GM23248 (cell line): ENCODE measurements at places on chromosomes 16 and 17.

GRCh38 chr16:19690196-19690595 lies 27.8 kb downstream of the KNOP1 start:
- peaks cover 6% of the 10 kb centered on the region; the same call in 1 of the 2 replicates for H3K36me3 ChIP-seq
- no peak for DNase-seq
- no peaks in the 10 kb centered on the region for H3K27me3 ChIP-seq

- no peaks in the 10 kb centered on the region for H3K27me3 ChIP-seq
- peaks cover 76% of the 10 kb centered on the region for H3K4me1 ChIP-seq
- DNase-seq = peak; percentile 56
- H3K36me3 ChIP-seq = no peaks in the 10 kb centered on the region
- H3K4me3 ChIP-seq = no peak overlapping the region
Observed at GRCh38 chr17:46154151-46154816, 38.9 kb downstream of the KANSL1 start.

- H3K4me3 ChIP-seq = no peak overlapping the region
- no peaks in the 10 kb centered on the region for H3K27me3 ChIP-seq
- no peak overlapping the region for H3K27ac ChIP-seq
- H3K4me1 ChIP-seq = no peaks in the 10 kb centered on the region
- H3K36me3 ChIP-seq = no peaks in the 10 kb centered on the region
Observed at GRCh38 chr16:80899809-80900592, 95.6 kb upstream of the CDYL2 start.

GRCh38 chr17:48529683-48530009 lies 1.2 kb downstream of the HOXB1 start:
- DNase-seq = no peak
- no peaks in the 10 kb centered on the region for H3K36me3 ChIP-seq
- H3K4me3 ChIP-seq = no peak overlapping the region

- no peaks in the 10 kb centered on the region for H3K36me3 ChIP-seq
- no peaks in the 10 kb centered on the region for H3K27me3 ChIP-seq
- H3K4me1 ChIP-seq = peaks cover 86% of the 10 kb centered on the region
Observed at GRCh38 chr17:59371416-59372100, 40.1 kb downstream of the YPEL2 start.

DNA sequence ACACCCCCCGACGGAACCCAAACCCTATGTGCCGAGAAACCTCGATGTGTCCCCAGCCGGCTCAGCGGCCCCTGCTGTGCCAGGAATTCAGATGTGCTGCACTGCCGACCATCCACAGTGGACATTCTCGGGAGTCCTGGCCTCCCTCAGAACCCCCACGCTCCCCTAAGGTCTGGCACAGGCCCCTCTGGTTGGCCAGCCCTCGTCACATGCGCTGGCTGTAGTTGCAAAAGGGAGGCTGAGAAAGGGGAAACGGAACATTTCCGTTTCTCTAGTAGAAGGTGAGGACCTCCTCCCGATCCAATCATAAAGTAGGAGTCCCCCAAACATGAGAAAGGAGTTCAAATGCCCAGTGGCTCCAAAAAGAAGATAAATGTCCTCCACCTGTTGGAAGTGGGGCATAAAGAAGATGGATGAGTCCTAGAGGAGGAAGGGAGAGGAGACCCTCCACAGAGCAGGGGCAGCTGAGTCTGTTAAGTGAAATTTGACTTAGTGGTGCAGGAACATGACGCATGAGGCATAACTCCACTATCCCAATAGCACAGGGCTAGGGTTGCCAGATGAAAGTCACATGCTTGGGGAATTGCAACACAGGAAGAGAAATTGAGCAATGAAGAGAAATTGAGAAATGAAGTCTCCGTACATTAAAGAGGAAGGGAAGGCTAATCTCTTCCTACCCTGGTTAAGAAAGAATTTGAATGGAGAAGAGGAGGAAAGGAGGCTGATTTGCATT lies 49.3 kb upstream of the WSB1 start:
- peaks cover 20% of the 10 kb centered on the region for H3K4me1 ChIP-seq
- peak overlapping the region; percentile 70 for H3K4me3 ChIP-seq
- no peaks in the 10 kb centered on the region for H3K27me3 ChIP-seq
- peak; percentile 94 for DNase-seq
- H3K36me3 ChIP-seq = no peaks in the 10 kb centered on the region
- H3K27ac ChIP-seq = peak overlapping the region; percentile 94

GRCh38 chr17:61149862-61150362 lies 249.7 kb upstream of the TBX2 start:
- no peaks in the 10 kb centered on the region for H3K4me1 ChIP-seq
- H3K4me3 ChIP-seq = no peak overlapping the region
- H3K36me3 ChIP-seq = no peaks in the 10 kb centered on the region

DNA sequence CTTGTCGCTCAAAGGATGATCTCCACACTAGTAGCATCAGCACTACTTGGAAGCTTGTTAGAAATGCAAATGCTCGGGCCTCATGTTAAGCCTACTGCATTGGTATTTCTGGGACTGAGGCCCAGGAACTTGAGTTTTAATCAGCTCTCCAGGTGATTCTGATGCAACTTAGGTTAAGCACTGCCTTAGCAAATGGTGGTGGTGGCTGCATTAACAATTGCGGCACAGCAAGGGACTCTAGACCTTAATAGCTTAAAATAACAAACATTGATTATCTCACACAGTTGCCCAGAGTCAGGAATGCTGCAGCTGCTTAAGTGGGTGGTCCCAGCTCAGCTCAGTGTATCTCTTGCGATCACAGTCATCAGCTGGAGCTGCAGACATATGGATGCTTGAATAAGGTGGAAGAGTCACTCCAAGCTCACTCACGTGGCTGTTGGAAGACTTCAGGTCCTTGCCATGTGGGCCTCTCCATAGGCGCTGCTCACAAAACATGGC lies 25.8 kb downstream of the HS3ST3A1 start:
- H3K27me3 ChIP-seq = no peaks in the 10 kb centered on the region
- no peaks in the 10 kb centered on the region; the same call in 1 of the 2 replicates for H3K36me3 ChIP-seq
- no peak overlapping the region for H3K4me3 ChIP-seq

DNA sequence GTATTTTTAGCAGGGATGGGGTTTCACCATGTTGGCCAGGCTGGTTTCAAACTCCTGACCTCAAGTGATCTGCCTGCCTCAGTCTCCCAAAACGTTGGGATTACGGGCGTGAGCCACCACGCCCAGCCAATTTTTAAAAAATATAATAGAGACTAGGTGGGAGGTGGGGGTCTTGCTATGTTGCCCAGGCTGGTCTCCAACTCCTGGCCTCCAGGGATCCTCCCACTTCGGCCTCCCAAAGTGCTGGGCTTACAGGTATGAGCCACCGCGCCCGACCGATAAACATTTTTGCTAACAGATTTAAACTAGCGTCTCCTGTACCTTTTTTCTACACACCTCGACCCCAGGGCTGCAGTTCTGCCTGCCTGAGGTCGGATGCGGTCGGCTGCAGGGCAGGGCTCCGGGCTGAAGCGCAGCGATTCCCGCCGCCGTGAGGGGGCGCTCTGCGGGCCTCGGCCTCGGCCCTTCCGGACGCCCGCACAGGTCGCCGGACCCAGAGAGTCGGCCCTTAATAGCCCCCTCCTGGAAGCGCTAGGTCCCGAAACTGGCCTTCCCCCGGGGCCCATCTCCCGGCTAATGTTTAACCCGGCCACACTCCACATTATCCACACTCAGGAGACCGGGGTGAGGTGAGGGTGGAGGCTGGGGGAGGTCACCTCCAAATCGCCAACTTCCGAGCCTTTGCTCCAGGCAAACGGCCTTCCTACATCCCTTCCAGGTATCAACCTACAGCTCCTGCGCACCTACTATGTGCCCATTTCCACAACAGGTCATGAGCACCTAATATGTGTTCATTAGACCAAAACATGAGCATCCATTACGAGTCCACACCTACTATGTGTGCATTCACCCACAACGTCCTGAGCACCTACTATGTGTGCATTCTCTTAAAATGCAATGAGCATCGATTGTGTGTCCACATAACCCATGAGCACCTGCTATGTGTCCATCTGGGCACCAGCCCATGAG lies 2.0 kb upstream of the GLIS2 start:
- no peak overlapping the region for H3K4me3 ChIP-seq
- H3K4me1 ChIP-seq = peaks cover 17% of the 10 kb centered on the region
- no peaks in the 10 kb centered on the region for H3K27me3 ChIP-seq
- no peaks in the 10 kb centered on the region for H3K36me3 ChIP-seq
- no peak overlapping the region for H3K27ac ChIP-seq

GRCh38 chr17:35056013-35056412 lies 7.5 kb downstream of the RFFL start:
- H3K27me3 ChIP-seq = no peaks in the 10 kb centered on the region
- peaks cover 20% of the 10 kb centered on the region for H3K4me1 ChIP-seq
- no peak overlapping the region for H3K27ac ChIP-seq
- H3K4me3 ChIP-seq = no peak overlapping the region
- DNase-seq = no peak

- H3K27me3 ChIP-seq = no peaks in the 10 kb centered on the region
- no peaks in the 10 kb centered on the region for H3K4me1 ChIP-seq
- H3K4me3 ChIP-seq = no peak overlapping the region
- H3K27ac ChIP-seq = no peak overlapping the region
Observed at GRCh38 chr16:50354629-50355456, 13.9 kb downstream of the BRD7 start.

DNA sequence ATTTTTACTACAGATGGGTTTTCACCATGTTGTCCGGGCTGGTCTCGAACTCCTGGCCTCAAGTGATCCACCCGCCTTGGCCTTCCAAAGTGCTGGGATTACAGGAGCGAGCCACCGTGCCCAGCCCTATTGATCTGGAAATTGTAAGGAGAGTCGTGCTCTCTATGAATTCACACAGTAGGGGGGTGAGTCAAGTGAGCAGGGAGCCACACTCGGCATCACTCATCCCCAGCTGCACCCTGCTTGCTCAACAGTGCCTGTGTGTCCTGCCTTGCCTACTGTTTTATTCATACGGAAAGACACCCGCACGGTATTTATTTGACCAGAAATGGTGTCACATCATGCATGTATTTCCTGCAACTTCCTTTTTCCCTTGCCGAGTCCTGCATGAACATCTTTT lies 157.2 kb upstream of the FOXF1 start:
- no peak overlapping the region for H3K27ac ChIP-seq
- H3K4me3 ChIP-seq = no peak overlapping the region
- DNase-seq = peak; percentile 83
- peaks cover 22% of the 10 kb centered on the region for H3K4me1 ChIP-seq
- no peaks in the 10 kb centered on the region for H3K36me3 ChIP-seq

GRCh38 chr16:73840728-73841127 lies 455.9 kb upstream of the PSMD7 start:
- no peak overlapping the region for H3K4me3 ChIP-seq
- no peak overlapping the region for H3K27ac ChIP-seq
- no peak for DNase-seq
- no peaks in the 10 kb centered on the region for H3K36me3 ChIP-seq
- no peaks in the 10 kb centered on the region for H3K4me1 ChIP-seq

- no peak for DNase-seq
- no peak overlapping the region for H3K4me3 ChIP-seq
- H3K4me1 ChIP-seq = peaks cover 18% of the 10 kb centered on the region
- no peaks in the 10 kb centered on the region for H3K27me3 ChIP-seq
- H3K27ac ChIP-seq = no peak overlapping the region
- no peaks in the 10 kb centered on the region for H3K36me3 ChIP-seq
Observed at GRCh38 chr16:66113223-66113622, 253.3 kb upstream of the CDH5 start.

GRCh38 chr16:81551821-81552304 lies 107.3 kb downstream of the CMIP start:
- peaks cover 39% of the 10 kb centered on the region for H3K4me1 ChIP-seq
- H3K36me3 ChIP-seq = no peaks in the 10 kb centered on the region
- H3K27me3 ChIP-seq = no peaks in the 10 kb centered on the region
- peak overlapping the region; percentile 95 for H3K27ac ChIP-seq

GRCh38 chr17:79231766-79232287 lies 157.2 kb downstream of the ENGASE start:
- no peaks in the 10 kb centered on the region for H3K4me1 ChIP-seq
- H3K27ac ChIP-seq = no peak overlapping the region
- H3K27me3 ChIP-seq = no peaks in the 10 kb centered on the region; the same call in none of the 2 replicates
- H3K36me3 ChIP-seq = no peaks in the 10 kb centered on the region

- no peaks in the 10 kb centered on the region for H3K27me3 ChIP-seq
- no peak overlapping the region for H3K27ac ChIP-seq
- peaks cover 5% of the 10 kb centered on the region for H3K4me1 ChIP-seq
- H3K36me3 ChIP-seq = no peaks in the 10 kb centered on the region
- no peak overlapping the region for H3K4me3 ChIP-seq
- DNase-seq = no peak
Observed at GRCh38 chr16:17548825-17549224, 78.1 kb upstream of the XYLT1 start.

- no peak for DNase-seq
- no peaks in the 10 kb centered on the region for H3K4me1 ChIP-seq
- H3K36me3 ChIP-seq = no peaks in the 10 kb centered on the region
- H3K4me3 ChIP-seq = no peak overlapping the region
Observed at GRCh38 chr17:38617074-38617860, 11.5 kb upstream of the SRCIN1 start.

GRCh38 chr16:89099905-89100304 lies 6.3 kb downstream of the ACSF3 start:
- H3K27me3 ChIP-seq = no peaks in the 10 kb centered on the region
- peak; percentile 47 for DNase-seq
- no peak overlapping the region for H3K27ac ChIP-seq
- H3K4me3 ChIP-seq = no peak overlapping the region
- H3K4me1 ChIP-seq = peaks cover 3% of the 10 kb centered on the region; the same call in 1 of the 2 replicates

DNA sequence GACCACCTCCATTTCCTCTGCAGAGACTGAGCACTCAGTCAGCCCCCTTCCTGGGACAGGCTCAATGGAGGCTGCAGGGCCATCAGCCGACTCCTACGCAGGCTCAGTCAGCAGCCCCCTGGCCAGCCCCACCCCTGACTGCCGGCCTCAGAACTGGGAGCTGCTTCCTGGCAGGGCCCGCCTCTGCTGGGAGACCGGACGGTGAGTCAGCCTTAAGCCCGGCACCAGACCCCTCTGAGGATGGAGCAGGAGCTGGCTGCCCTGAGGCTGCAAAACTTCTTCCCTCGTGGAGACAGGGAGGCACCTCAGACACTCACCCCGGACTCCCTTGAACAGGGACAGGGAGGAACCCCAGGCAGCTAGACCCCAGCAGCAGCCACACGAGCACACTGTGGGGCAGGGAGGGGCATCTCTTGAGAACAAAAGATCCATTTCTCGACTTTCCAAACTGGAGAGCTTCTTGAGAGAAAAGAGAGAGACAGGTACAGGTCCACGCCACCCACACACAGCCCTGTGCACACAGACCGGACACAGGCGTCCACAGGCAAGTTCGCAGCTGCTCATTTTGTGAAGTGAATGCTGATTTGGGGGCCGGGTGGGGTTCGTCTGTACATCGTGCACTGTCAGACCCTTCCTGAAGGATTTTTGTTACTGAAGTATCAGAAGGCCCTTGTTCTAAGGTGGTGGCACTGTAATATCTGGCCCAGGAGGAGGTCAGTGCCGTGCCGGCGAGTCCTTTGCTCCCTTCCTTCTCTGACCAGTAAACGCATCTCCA lies 1.3 kb upstream of the TUBB3 start:
- peaks cover 44% of the 10 kb centered on the region for H3K4me1 ChIP-seq
- H3K4me3 ChIP-seq = peak overlapping the region; percentile 89
- H3K27me3 ChIP-seq = no peaks in the 10 kb centered on the region
- H3K36me3 ChIP-seq = no peaks in the 10 kb centered on the region

- H3K27me3 ChIP-seq = no peaks in the 10 kb centered on the region
- DNase-seq = peak; percentile 63
- H3K36me3 ChIP-seq = no peaks in the 10 kb centered on the region
- H3K4me3 ChIP-seq = no peak overlapping the region
- peak overlapping the region; percentile 83 for H3K27ac ChIP-seq
- peaks cover 63% of the 10 kb centered on the region for H3K4me1 ChIP-seq
Observed at GRCh38 chr17:66548158-66548557, 245.7 kb downstream of the PRKCA start.

GRCh38 chr17:47834756-47835155 lies 3.3 kb downstream of the LRRC46 start:
- H3K27me3 ChIP-seq = no peaks in the 10 kb centered on the region
- DNase-seq = no peak
- no peak overlapping the region for H3K4me3 ChIP-seq
- no peak overlapping the region for H3K27ac ChIP-seq
